Myocyte (in vitro differentiated cells): ENCODE measurements at places on chromosomes 7 and 10. TPM values are rescaled to one million over a fixed set of nuclear protein-coding genes. Genes with fewer than 3 reads are reported as not detected.

GRCh38 chr10:110857265-110858171 is 14.2 kb upstream of the PDCD4 start:
- no peak for DNase-seq

GRCh38 chr7:29146057-29146706 is at the start of gene CPVL:
CPVL (minus strand) TSS chr7:29146537; CDS start chr7:29121061, 25,476 bp downstream.
- no peak for DNase-seq

DNA sequence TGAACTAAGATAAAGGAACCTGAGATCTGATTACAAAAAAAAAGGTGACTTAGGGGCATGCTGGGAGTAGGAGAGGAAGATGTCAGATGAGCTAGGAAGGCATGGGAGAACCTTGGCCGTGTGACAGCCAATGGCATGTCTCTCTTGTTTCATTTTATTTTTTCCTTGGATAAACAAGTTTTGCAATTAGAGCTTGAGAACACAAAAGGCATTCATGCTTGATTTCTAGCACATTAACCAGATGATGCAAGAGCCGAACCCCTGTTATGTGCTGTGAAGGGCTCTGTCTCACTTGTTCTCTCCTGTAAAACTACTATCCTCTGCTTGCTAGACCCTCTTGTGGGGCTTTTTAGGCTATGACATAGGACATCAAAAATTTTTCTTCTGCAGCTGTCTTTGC is 134.3 kb upstream of the ASAH2 start:
- DNase-seq, result peak; percentile 38

Gene MYO1G
- 0.35 and 0.83 TPM in 2 replicates for total RNA-seq

DNA sequence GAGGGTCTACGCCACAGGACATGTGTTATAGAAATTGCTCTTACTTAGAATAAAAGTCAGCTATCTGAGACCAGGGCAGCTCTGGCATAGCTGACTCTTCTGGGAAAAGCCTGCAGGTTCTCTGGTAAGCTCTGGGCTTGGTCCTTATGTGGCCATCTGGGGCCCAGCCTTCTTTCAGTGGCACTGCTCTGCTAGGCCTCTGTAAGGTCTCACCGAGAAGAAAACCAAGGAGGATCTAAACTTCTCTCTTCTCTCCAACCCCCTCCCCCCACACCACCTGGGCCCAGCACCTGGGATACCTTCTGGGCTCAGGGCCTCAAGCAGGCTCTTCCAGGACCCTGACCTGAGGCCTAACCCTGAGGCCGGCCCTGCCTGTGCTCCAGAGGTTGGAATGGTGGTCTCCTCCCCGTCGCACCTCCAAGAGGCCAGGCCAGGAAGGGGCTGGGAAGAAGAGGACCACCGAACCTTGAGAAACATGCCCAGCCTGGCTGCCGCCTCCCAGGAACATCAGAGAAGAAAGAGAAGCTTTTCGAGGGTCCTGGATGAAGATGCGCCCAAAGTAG is 323.6 kb downstream of the GFRA1 start:
- no peak for DNase-seq

GRCh38 chr10:48527756-48528155 is 77.1 kb downstream of the ARHGAP22 start:
- DNase-seq, result no peak

GRCh38 chr7:44101966-44102845 is 1.9 kb upstream of the AEBP1 start:
- peak; percentile 63 for DNase-seq

DNA sequence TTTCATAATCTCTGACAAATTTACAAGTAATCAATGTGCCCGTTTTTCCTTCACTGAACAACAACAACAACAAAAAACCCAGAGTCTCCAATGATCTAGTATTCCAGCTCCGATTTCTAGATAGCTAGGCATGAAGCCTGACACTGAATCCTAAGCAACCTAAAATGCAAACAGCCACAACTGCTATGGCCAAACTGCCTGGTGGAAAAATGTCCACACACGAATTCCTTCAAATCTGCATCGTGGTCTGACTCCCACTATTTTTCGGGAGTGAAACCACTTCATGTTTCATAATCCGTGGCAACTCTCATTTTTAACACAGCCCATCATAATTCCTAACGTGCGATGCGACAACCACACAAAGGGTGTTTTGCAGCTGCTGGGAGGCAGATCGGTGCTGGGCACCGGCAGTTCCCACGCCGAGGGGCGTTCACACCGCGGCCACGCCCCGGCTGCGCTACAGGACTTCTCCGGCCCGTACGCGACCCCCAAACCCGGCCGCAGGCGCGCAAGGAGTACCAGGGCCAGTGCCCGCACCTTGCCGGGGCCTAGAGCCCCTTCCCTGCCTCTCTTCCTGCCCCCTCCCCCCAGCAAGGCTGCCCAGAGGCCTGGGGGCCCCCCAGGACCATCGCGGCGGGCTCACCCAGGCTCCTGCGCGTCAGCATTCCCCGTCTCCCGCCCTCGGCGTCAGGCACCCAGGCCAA is 814 bp downstream of the RUFY2 start:
- peak; percentile 85 for DNase-seq

Gene TMEM196
- total RNA-seq, result not detected in 2 replicates

Gene NPY4R2
- not detected in 2 replicates for total RNA-seq

DNA sequence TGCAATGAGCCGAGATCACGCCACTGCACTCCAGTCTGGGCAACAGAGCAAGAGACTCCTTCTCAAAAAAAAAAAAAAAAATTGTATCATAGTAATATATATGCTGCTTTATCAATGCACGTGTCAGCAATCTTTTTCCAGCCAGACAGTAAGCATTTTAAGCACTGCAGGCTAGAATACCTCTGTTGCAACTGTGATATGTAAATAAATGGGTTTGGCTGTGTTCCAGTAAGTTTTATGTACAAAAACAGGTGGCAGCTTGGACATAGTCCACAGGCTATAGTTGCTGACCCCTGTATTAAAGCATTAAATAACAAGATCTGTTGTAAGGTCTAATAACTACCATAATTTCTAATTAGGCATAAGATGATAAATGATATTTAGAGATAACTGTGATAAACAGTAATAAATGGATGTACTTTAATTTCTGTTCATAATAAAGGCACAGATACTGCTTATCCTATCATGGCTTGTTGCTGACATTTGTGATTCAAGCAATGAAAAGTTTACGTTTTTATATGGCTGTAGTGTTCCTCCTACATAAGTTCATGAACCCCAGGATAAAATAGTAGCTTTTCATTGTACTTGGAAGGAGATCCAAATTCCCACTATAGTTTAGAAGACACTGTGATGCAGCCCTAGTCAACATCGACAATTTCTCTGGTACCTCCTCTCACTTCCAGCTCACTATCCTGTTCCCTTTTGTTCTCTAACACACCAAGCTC is 161.4 kb downstream of the ELMO1 start:
- no peak for DNase-seq

- DNase-seq, result no peak
Observed at GRCh38 chr7:111541067-111541466, 21.2 kb downstream of the IMMP2L start.

Gene SFXN2
- total RNA-seq, result 0.57 and 1.3 TPM in 2 replicates

Gene NUTM2D
- 2.5 and 3.1 TPM in 2 replicates for total RNA-seq

GRCh38 chr7:44604941-44605340 is 1.5 kb upstream of the OGDH start:
- DNase-seq, result no peak

DNA sequence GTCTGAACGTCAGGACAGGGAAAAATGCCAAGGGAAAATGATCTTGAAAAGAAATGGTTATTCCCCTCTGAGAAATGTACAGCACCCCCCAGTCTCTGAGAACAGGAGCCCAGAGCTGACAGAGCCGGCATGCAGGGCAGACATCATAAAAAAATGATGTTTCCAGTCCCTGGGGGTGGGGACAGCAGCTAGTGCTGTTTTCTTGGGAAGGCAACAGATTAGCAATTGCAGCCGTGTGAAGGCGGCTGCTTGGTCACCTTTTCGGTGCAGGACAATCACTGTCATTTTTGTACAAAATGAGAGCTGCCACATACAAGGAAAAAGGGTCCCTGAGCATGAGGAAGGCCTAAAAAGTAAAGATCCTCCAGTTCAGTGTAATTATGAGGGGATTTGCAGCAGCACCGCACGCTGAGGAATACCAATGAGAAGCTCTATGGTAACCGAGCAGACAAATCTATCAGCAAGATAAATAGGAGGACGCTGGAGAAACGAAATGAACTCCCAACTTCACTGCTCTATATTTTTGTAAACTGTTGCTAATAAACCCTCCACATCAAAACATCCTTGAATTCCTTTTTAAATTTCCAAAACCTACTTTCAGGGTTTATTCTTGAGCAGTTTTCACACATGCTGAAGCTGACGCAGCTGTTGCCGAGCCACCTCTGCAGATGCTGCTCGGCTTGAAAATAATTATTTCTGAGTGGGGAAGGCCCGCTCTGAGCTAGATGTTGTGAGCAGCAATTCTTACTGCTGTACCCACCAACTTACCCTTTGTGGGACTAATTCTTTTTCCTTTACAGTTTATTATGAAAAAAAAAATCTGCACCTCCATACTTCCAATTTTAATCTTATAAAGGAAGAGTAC is 98.2 kb upstream of the NEBL start:
- DNase-seq, result no peak

DNA sequence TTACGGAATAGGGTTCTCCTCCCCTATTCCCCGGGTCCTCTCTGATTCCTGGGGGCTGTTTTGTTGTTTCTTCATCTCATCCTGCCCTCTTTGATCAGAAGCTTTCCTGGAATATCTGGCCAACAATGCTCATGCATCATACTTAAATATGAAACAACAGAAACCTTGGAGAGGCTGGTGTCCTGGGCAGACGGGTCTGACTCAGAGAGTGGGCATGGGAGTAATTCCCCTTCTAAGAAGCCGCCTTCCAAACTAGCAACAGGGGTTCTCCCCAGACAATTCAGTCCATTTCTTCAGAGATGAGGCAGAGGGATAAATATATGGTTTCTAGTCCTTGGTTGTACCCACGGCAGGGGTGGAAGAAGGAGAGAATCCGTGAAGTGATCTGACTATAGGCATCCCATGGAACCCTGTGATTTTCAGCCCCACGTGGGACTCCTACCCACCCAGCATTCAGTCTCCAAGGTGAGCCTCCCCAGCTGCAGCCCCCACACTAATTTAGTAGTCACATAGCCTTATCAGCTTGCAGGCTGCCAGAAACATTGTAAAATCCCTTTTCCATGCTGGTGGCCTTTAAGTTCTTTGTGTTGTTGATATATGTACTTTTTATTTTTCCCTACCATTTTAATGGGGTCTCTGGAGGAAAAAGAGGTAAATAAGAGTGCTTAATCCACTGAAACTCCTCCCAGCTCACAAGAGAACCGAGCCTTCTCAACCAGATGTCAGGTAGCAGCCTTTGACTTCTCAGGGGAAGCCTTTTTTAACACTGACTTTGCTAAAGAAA is 119.2 kb downstream of the SFMBT2 start:
- DNase-seq, result no peak

DNA sequence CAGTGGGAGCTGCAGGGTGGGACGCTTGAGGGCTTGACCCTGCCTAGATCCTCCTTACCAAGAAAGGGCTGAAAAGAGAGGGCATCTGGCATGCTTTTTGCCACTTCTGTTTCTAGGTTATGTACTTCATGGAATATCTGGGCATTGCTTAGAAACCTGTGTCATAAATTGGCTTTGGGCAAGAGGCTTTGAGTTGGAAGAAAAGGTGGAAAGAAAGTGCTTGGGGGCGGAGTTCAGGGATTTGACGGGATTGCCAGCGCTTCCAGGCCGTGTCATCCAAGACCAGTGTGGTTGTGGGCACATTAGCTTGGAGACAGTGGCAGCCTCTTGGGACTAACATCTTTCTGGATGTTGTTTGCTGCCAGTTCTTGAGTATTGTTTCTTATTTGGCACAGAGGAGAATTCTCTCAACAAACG is 825 bp downstream of the ZNF862 start:
- peak; percentile 55 for DNase-seq

Gene CDC14C
- not detected in 2 replicates for total RNA-seq

GRCh38 chr7:4325732-4326131 is 356.4 kb upstream of the FOXK1 start:
- no peak for DNase-seq

DNA sequence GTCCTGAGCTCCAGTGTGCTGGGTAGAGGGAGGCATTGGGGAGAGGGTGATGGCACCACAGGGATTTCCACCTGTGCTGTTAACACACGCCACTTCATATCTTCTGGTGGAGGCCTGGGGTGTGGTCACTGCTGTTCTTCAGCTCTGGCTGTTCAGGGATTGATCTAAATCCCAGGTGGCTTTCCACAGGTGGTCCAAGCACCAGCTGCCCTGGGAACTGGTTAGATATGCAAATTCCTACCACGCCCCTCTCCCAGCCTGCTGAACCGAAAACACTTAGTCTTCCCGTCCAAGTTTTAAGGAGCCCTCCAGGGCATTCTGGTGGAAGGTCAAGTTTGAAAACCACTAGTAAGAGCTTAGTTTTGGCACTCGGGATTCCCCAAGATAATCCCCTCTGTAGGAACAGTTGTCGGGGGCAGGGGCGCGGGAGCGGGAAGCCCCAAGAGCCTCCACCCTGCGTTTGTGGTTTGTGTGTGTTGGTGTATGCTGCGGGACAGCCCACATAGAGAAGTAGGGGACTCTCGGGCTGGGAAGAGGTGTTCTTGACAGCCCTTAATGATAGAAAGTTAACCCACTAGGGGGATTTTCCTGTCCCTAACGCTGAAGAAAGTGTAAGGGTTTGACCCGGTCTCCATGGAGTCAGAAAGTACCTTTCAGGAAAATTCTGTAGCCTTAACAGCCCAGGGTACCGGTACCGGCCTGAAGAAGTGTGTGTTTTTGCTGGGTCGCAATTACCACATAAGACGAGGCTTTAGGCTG is 5.1 kb downstream of the DEPP1 start:
- DNase-seq, result peak; percentile 84

Gene NEUROD6
- not detected in 2 replicates for total RNA-seq

DNA sequence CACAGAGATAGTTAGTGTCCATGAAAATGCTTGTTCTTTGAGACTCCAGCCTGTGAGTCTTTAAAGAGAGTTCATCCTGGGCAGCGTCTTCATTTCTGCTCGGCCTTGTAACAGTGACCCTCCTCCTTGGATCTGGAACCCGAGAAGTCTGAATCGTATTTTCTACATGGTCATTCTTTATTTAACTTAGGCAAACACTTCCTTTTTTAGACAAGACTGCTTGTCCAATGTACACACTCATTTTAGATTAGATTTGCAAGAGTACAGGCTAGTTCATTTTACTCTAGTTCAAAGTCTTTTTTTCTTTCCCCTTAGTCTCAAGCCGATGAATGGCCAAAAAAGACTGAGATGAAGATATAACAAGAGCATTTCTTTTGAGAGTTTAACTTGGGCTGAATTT is 133.5 kb downstream of the CHN2 start:
- DNase-seq, result no peak

- DNase-seq, result no peak
Observed at GRCh38 chr7:44695756-44696155, 52.9 kb upstream of the ZMIZ2 start.

Gene COL1A2
- total RNA-seq, result 1,439 and 1,654 TPM in 2 replicates

Gene CARD11
- total RNA-seq, result not detected in 2 replicates

DNA sequence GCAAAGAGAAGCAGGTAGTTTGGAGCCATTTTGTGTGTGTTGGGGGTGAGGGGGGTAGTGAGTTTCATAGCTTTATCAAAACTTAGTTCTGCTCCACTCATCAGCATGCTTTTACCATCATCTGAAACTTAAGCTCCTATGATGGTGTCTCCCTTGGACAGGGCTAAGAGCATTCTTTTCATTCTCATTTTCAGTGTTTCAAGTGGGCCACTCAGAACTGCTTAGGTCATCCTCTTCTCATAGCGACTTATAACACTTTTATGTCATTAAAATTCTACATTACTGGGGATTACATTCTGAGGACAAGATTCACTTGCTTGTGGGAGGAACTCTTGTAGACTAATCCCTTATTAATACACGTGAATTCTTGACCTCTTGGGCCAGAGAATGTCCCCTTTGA is 649.4 kb downstream of the SUGCT start:
- no peak for DNase-seq
